ENCODE measurements at places on chromosomes 5 and 9.

DNA sequence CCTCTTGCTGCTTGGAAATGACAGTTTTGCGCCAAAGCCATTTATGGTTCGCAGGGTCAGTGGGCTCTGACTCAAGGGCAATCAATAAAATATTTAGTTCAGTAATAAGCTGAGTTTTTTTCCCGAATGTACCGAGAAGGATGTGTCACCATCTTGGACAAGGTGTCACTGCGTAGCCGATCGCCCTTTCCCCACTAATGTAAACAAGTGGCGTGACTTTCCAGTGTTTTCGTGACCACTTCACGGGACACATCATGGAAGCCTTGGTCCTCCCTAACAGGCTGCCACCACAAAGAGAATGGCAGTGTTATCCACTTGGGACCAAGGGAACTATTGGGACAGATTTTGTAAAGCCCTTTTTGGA, 16.4 kb downstream of the ISL1 start:
- DNase-seq = no peak

GRCh38 chr5:36667824-36668223, 61.4 kb downstream of the SLC1A3 start:
- DNase-seq = no peak

GRCh38 chr9:137045294-137046087, 486 bp downstream of the NPDC1 start:
- DNase-seq = no peak

DNA sequence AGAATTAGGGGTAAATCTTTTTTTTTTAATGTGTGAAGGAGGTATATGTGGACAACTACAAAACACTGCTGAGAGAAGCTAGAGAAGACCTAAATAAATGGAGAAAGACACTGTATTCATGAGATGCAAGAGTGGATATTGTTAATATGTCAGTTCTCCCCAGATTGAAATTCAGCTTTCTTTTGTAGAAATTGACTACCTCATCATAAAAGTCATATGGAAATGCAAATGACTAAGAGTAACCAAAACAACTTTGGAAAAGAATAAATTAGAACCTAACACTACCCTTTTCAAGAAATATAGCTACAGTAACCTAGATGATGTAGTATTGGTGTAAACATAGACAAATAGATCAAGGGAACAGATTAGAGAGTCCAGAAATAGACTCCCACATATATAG, 400.7 kb downstream of the ADGRV1 start:
- DNase-seq = no peak

DNA sequence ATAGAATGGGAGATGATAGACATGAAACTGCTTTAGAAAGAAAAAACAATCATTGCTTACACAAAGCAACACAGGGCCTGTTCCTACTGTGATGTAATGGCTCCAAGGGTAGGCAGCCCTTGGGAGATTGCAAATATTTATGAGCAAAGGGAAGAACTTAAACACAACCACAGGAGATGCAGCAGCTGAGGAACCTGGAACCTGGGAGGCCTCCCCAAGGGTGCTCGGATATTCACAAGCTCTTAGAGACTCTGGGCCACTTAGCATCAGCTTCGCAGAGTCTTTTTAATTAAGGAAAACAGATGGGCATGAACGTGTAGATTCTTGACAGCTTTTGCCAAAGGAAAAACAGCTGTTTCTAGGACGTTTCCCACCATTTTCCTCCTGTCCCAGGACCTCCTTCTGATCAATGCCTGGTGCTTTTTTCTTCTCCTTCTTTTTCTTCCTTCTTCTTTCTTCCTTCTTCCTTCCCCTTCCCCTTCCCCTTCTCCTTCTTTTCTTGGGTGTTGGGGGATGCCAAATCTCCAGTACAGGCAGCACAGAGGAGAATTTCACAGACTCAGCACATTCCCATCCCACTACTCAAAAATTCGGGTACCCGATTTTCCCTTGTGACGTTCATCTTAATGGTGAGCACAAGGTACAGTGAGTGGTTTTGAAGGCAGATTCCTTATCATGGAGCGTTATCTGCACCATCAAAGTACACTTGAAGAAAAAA, 28.1 kb upstream of the TCF7 start:
- peak; percentile 44 for DNase-seq

- DNase-seq = no peak
Observed at GRCh38 chr5:55904152-55904551, 53.0 kb downstream of the IL31RA start.

GRCh38 chr5:179051784-179052183, 8.4 kb upstream of the ZNF354C start:
- DNase-seq = no peak

DNA sequence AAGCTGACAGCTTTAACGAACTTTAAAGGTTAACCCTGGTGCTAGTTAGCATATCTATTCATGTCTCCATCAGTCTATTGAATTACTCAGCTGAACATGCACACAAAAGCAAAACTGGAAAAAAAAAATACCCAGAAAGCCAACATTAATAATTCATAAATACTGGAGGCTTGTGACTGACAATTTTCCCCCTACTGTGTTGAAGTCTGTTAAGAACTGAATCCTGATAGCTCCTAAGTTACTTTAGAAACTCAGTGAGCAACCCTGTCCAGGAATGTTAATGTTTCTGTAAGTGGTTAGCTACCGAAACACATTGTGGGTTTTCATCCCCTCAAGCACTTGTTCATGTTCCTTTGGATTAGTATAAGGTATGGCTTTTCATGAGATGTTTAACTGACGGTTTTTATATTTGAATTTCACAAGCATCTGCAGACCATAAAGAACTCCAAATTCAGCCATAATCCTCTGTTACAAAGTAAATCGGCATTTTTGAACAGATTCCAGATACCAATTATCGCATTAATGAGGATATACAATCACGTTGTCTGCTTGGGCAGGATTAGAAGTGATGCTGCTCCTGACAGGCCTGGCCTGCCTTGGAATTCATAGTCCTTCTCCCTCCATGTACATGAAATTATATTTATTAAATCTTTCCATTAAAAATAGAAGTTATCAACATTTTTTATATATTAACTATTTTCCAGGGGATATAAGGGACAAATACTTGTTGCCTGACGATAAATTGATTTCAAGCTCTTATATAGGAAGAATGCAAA, 331.2 kb downstream of the TLE4 start:
- DNase-seq = no peak

GRCh38 chr5:103178167-103178566, 58.1 kb downstream of the PPIP5K2 start:
- no peak for DNase-seq

GRCh38 chr9:113623851-113624485, 160.4 kb downstream of the RGS3 start:
- no peak for DNase-seq

DNA sequence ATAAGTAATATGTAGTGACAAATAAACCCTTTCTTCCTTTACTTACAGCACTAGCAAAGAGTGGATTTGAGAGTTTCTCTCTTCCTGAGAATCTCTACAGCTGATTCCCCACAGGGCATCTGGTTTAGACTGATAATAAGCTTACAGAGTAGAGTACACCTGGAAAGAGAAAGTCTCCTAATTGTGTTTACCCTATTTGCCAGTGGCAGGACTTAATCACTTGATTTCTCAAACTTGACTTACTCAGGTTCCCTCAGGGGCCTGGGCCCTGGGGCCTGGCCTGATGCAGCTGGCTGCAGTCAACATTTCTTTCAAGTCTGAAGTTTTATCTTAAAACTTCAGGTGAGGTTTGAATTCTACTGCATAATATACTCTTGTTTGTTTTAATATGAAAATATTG, 38.0 kb upstream of the UBTD2 start:
- no peak for DNase-seq

Measured in naive thymus-derived CD4-positive, alpha-beta T cell (primary cell).